ENCODE measurements at places on chromosomes 3 and 15.

DNA sequence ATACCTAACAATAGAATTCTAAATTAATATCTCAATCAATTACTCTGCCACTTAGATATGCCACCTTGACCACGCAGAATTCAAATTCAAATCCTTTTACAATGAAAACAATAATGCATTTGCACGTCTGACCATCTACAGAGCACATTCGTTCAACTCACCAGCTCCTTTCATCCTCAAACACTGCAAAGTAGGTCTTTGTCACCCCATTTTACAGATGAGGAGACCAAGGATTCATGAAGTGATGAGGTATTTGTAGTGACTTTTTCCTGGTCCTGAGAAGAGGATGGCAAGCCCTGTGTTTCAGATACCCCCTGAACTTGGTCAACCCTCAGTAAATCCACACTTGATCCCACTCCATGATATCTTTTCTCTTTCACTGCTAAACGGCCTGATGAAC lies 42.2 kb downstream of the HES1 start:
- no peak for DNase-seq

DNA sequence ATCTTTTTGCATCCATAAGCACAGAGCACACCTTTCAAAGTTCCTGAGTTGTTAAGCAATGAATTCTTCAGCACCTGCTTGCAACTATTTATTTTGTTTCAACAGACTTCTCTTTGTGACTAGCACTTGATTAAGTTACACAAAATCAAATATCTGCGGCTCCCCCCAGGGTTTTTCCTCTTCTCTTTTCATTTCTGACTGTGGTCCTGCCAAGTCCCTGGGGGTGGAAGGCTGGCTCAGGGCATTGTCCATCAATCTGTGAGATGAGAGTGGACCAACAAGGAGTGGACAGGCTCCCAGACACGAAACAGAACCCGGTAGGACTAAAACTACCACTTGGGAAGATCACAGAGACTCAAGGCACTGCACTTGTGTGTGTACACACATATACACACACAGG lies 96.8 kb downstream of the GABRB3 start:
- DNase-seq = no peak

GRCh38 chr15:88664151-88664778 lies 25.4 kb downstream of the ISG20 start:
- DNase-seq = no peak

DNA sequence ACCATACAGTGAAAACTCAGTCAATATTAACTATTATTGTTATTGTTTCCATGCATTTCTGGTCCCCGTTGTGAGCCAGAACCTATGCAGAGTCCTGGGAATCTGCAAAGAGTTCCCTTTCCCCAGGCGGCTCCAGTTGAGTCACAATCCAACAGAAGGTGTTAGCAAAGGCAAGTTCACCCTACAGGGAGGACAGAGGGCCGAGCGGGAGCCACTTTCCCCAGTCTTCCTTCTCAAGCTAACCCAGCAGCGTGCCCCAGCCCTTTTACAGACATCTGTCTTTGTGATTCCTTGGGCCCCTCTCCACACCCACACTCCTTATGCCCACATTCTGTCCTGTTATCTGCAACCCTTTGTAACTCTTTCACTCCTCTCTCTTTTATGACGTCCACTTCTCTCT lies 13.1 kb upstream of the LTF start:
- no peak for DNase-seq

GRCh38 chr15:35117543-35118265 lies 32.6 kb upstream of the NANOGP8 start:
- no peak for DNase-seq

DNA sequence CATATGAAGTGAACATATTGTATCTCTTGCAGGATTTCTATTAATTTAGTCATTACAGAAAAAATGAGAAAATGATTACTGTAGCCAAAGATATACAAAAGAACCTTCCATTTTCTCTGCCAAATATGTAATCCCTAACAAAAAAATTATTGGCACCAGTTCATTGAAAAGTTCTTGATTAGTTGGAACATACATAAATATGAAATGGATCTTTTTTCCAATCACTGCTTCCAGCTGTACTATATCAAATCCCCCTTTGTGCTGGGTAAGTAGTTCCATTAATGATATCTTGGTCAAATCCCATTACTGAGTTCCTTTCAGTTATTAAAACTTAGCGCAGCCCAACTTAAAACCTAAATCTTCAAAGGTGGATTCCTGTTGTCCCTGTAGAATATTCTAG lies 263.8 kb downstream of the SLC9A9 start:
- no peak for DNase-seq

- no peak for DNase-seq
Observed at GRCh38 chr15:86266896-86267484, 187.3 kb downstream of the AGBL1 start.

DNA sequence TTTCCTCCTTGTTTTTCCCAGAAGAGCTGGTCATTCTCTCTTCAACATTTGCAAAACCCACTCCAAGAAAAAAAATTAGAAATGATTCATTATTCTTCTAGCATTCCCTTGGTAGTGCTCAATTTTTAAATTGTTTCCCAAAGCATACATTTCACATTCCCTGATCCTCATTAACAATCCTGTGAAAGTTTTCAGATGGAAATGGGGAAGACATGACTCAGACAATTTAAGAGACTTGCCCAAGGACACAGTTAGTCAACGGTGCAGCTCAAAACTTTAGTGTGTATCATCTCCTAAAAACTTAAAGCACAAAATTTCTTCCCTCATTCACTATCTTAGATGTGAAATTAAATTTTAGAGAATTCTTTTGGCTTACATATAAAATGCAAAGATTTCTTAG lies 17.1 kb upstream of the ABI3BP start:
- no peak for DNase-seq

DNA sequence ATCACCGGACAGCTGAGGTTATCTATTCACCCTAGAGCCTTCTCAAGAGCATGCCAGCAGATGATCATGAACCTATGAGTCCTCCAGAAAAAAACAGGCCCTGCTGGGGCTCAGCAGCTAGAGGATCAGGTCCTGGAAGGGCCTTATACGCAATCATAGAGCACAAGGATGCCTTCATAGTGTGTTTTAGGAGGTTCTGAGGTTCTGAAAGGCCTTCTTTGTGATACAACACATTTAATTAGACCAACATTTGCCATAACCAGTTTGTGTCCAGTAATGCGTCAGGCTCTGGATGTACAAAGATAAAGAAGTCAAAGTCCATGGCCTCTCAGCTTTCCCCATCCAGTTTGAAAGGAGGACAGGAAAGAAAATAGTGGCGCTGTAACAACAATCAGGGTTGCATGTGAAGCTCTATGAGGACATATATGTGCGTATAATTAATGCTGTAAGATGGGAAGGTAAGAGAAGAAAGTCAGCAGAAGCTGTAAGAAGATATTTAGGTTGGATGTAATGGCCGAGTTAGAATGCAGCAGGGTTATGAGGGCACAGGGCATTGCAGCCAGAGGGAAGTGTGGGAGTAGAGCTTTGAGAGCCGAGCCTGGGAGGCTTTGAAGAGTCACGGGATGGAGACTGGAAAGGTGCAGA lies 302.6 kb upstream of the TBL1XR1 start:
- DNase-seq = no peak

DNA sequence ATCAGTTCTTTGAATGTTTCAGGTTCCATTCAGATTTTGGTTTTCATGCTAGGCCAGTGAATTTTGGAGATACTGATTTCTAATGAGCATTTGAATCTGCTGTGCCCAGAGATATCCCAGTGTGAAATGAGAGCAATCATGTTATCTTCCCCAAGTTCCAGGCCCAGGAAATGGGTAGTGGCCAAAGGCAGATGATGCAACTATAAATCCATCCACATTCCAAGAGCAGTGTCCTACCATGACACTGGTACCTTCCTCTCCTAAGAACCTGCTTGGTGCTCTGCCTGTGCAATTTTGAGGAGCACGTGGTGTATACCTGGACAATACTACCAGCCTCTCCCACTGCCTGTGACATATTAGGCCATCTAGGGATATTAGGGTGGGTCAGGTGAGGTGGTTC lies 186.8 kb downstream of the SLCO3A1 start:
- DNase-seq = no peak

DNA sequence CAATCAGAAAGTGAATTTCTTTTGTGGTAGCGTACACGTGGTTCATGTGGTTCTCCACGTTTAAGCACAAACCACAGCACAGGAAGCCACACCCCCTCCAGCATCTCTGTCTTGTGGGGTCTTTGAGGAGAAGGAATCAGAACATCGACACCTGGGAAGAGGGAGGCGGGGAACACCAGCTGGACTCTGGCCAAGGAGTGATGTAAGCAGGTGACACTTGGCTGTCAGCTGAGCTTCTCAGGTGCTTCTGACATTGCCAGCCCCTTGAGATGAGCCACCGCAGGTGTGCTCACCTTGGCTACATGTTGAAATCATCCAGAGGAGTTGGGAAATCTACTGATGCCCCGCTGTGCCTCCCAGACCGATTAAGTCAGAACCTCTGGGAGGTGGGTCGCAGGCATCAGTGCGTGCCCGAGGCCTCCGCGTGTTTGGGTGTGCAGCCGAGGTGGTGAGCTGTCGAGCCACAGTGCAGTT lies 85.0 kb downstream of the FAM81A start:
- no peak for DNase-seq

- peak; percentile 22 for DNase-seq
Observed at GRCh38 chr3:19046440-19046839, 101.9 kb upstream of the KCNH8 start.

GRCh38 chr3:175355801-175356335 lies 496.7 kb downstream of the NAALADL2 start:
- no peak for DNase-seq

DNA sequence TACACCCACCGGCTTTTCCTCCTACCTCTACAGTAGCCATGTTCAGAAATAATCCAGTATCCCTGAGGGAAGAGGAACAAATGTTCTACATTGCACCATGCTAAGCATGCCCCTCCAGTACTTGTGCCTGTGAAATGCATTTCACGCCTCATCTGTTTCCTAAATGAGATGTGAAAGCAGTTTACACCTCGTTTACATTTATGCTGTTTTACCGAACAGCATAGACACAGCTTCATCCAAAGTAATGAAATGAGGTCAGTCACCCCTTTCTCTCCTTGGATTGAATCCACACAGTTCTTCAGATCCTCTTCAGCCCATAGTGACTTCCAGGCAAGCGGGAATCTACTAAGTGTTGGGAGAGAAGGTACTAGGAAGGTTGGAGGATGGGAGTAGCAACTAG lies 514.3 kb downstream of the PDCD6IP start:
- no peak for DNase-seq

DNA sequence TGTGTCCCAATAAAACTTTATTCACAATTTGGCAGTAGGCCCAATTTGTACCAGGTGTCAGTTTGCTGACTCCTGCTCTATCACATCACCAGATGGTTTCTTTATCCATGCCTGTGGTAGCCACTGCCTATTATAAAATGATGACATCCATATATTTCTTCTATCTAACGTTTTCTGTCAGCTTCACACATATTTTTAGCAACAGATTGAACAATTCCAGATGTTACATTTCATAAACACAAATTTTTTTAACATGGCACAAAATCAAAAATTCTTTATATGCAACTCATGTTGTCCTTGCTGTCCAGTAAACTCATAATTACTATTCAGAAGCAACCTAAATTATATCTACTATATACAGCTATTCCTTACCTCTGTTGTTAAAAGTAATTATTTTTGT lies 1371.6 kb downstream of the NSUN3 start:
- no peak for DNase-seq

DNA sequence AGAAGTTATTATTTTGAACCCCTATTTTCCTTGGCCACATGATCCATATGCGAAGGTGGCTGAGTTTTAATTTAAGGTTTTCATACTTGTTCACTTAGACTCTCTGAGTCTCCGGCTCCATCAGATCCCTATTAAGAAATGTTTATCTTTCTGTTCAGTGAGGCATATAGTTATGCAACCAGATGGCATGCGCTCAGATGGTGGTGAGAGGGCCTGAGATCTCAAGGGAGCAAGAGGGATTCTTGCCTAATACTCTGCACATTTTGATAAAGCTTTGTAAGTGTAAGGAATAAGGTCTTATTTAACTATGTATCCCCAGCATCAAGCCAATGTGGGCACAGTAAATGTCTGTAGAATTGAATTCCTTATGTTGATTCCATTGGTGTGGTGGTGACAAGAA lies 78.9 kb upstream of the DPH6 start:
- DNase-seq = no peak

GRCh38 chr3:33787328-33788009 lies 11.0 kb upstream of the PDCD6IP start:
- DNase-seq = peak; percentile 81

DNA sequence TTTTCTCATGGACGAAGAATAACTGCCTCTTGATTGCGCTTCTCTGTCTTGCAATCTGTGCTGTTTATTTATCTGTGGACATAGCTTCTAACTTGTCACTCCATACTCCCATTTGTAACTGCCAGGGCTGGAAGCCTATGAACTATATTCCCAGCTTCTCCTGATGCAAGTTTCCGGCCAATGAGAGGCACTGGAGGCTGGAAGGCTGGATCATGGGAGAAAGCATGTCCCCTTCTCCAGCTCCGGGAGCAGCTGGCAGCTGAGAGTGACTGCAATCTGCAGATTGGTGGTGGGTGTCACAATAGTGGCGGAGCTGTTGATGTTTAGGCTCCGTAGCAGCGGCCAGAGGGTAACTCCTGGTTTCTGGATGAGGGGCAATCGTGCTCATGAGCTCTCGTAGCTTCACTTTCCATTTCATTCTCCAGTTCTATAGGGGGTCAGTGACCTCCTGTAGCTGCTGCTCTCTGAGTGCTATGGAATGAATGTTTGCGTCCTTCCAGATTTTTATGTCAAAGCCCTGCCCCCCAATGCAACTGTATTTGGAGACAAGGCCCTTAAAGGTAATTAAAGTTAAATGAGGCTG lies 35.7 kb upstream of the PCSK6 start:
- DNase-seq = no peak

DNA sequence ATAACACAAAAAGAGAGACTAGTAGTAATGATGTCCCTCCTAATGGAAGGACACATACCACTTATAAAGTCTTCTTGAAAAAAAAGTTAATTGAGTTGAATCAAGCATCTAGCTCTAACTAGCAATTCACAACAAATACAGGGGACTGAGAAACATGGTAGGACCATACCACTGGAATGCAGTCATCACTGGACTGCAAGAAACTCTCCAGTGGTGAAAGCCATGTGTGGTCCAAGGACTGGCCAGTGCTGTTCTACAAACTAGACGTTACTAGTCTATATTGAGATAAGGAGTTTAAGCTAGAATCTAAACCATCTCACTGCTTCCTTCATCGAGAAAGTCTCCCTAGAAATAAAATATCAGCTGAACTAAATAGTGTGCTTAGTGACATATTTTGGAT lies 16.7 kb downstream of the FBN1 start:
- DNase-seq = no peak

- DNase-seq = no peak
Observed at GRCh38 chr15:74268020-74268419, 31.9 kb downstream of the CCDC33 start.

DNA sequence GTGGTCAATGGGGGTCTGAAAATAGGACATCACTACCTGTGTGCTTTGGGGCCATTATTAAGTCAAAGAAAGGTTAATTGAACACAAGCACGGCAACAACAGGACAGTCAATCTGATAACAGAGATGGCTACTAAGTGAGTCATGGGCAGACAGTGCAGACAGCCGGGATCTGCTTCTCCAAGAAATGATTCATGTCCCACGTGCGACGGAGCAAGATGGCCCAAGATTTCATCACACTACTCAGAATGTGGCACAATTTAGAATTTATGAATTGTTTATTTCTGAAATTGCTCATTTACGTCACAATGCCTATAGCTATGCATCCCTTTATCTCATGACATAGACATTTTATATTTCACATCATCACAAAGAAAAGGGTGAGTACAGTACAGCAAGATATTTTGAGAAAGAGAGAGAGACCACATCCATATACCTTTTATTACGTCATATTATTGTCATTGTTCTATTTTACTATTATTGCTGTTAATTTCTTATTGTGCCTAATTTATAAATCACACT lies 770.6 kb upstream of the NR2F2 start:
- peak; percentile 76 for DNase-seq

GRCh38 chr3:53180305-53181023 lies 19.5 kb downstream of the PRKCD start:
- no peak for DNase-seq

Measured in OCI-M1 (cell line).